ENCODE measurements at places on chromosomes 5 and 9.

GRCh38 chr9:87119328-87119881 lies 172.1 kb upstream of the GAS1 start:
- no peak for DNase-seq

- no peak for DNase-seq
These were observed 460.8 kb upstream of the SMARCA2 start for GRCh38 chr9:1554081-1555035.

DNA sequence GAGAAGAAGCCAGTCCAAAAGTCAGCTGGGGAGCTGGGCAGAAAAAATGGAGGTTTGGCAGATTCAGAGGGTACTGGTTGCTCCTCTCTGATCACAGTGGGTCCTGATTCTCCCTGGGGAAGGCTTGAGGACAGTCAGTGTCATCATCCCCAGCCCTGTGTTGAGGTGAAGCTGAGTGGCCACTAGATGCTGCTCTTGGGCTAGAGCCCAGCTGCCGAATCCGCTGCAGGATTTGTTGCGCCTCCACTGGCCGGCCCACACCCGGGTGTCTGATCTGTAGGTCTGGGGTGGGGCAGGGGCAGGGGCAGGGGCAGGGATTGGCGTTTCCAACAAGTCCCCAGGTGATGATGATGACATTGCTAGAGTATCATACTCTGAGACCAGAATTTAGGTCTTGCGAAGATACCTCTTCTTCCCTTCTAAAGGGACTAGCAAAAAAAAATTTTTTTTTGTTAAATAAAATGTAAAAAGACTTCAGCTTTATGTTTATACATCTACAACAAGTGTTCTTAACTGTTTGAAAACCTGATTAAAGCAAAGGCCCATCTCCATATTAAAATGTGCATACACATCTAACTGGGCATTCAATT lies 106.8 kb downstream of the PDE6A start:
- no peak for DNase-seq

GRCh38 chr5:72107131-72107900 lies at the start of gene MAP1B:
Gene MAP1B, plus strand, starts transcription at chr5:72107475. Its CDS starts 57 bp downstream, at chr5:72107532.
- DNase-seq: no peak

DNA sequence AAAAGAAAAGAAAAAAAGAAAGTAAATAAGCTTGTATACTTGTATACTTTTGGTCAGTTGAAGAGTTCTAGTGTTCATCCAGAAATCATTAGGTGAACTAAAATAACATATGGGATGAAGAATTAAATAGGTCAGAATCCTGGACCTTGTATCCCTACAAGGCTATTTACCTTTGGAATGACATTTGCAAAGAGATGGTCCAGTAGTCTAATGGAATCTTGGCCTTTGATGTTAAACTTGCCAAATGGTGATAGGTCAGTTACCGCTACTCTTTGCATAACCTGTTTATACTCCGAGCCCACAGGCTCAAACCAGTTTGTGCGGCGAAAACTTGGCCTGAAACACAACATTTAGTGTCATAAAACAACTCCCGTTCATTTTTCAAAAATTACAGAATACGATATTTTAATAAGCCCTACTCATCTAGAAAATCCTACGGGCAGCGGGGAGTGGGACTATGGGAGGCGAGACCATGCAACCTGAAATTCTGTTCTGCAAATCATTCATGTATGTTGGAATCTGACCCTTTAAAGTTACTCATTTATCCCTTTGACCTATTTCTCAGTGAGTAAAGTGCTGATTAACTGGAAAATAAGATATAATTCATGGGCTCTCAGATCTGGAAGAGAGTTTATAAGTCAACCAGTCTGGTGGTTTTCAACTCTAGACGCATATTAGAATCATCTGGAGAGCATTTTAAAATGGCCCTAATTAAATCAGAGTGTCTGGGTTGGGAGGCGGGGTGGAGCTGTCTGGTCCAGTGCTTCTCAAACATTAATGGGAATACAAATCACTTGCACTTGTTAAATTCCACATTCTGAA lies 38.6 kb downstream of the DMGDH start:
- no peak for DNase-seq
